ENCODE measurements at places on chromosomes 3 and 15.
A peak's percentile ranks its signal among the peaks of the same experiment; 100 is the strongest.

DNA sequence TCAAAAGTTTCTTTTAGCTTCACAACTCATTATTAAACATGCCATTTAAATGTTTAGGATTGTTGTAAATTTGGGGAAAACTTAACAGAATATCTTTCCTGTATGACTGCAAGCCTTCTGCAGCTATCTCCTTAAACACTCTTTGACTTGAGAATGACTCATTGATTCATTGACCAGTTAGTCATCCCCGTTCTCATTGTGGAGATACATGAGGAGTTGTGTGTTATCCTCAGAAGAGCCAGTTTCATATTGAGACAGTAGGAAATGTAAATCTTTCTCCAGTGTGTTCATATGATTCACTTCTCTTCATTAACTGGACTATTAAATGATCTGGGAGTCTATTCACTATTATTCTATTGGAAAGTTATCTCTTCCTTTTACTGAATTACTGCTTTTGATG is 83.0 kb downstream of the CRYGS start:
- no peak for DNase-seq

- DNase-seq: no peak
Observed at GRCh38 chr3:9468460-9468859, 71.0 kb downstream of the SETD5 start.

DNA sequence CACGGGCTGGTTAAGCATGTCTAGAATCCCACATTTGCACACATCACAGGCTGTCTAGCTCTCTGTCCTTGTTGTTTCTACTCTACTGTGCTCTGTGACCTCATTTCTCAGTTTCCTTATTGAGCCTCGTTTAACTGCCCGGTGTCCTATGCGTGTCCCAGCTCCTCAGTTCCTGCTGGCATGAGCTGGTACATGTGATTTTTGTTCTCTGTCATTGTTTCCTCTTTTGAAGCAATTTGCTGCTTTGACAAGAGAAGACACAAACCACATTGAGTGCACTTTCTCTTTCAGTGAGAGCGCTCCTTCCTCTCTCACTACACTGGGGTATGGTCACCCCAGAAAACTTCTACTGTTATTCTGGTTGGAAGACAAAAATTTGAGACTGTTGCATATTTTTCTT is 563.5 kb downstream of the PDCD6IP start:
- DNase-seq: no peak

GRCh38 chr3:63998852-63999754 is 24.2 kb downstream of the PSMD6 start:
- no peak for DNase-seq

- peak; percentile 62 for DNase-seq
Observed at GRCh38 chr15:31197497-31198414, 96.2 kb upstream of the TRPM1 start.
